Daoy (cell line): ENCODE measurements at places on chromosomes 6 and 20. TPM values are rescaled to one million over a fixed set of nuclear protein-coding genes. Genes with fewer than 3 reads are reported as not detected.
A peak's percentile ranks its signal among the peaks of the same experiment; 100 is the strongest.

The CST4 gene
- total RNA-seq, result not detected in 2 replicates

GRCh38 chr20:37257988-37258387, 3.6 kb downstream of the GHRH start:
- no peak for DNase-seq

DNA sequence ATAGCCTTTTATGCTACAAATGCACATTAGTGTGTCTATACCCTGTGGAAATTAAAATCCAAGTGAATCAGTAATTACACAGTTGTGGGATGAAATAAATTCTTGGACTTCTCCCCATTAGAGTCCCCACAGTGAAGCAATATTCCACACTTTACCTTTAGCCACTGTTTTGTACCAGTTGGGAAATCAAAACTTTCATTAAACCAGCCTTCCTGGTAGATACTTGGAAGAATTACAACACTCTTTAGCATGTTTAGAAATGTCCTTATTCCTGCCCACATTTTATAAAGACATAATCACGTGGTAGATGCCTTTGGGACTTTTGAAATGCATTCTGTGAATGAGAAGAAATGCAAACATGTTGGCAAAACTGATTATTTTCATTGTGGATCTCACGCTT, 49.0 kb upstream of the ANKEF1 start:
- DNase-seq, result no peak

DNA sequence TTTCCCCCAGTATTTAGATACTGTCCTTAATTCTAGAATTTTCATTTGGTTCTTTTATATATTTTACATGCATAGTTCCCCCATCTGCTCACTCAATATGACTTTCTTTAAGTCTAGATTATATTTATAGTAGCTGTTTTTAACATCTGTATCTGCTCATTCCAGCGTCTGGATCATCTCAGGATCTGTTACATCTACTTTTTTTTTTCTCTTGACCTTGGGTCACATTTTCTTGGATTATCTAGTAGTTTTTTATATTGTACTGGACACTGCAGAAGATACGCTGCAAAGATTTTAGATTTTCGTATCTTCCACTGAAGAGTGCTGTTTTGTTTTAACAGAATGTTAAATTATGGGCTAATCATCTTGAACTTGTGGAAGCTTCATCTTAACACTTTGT, 20.7 kb downstream of the RAB22A start:
- no peak for DNase-seq

GRCh38 chr6:154950979-154951344, 44.2 kb upstream of the TIAM2 start:
- DNase-seq, result no peak

The IRF4 gene
- total RNA-seq, result 0.23 TPM in 1 of 2 replicates, not detected in the other

The GMNN gene
- 114 and 130 TPM in 2 replicates for total RNA-seq

The SCRT2 gene
- total RNA-seq, result not detected in 2 replicates

The WFDC6 gene
- not detected in 2 replicates for total RNA-seq

DNA sequence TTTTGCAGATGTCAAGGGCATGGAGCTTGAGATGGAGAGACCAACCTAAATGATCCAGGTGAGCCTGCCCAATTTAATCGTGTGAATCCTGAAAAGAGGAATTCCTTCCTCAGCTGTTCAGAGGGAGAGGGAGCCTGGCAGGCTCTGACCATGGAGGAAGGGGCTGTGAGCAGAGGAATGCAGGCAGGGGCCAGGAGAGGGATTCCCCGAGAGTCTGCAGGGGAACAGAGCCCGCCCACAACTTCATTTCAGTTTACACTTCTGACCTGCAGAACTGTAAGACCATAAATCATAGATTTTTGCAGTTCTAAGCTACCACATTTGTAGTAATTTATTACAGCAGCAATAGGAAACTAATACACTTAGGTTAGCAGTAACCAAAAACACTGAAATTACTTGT, 164.1 kb downstream of the TBXT start:
- DNase-seq, result no peak

GRCh38 chr6:169723991-169724493, 258 bp downstream of the PHF10 start:
- DNase-seq, result peak; percentile 67

DNA sequence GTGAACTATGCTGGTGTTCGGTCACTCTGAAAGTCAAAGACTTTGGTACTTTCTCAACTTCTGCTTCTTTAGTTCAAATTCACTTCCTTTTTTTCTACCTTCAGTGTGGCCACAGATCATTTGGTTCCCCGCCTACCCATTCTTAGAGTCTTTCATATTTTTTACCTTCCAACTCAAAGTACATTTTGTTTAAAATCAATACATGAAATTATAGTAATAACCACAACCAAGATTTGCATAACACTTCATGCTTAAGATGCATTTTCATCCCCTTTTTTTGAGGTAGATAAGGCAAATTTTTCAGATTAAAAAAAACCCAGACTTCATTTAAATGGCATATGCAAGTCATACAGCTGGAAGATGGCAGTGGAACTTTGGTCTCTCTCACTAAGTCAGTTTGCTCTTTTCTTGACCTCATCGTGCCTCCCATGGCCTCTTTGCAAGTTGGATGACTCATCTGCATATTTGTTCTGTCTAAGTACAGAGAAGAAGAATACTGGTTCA, 11.9 kb upstream of the CNR1 start:
- peak; percentile 33 for DNase-seq

GRCh38 chr6:155486721-155487294, 31.2 kb upstream of the NOX3 start:
- DNase-seq, result no peak

The IFT52 gene
- 32.3 and 38.2 TPM in 2 replicates for total RNA-seq

GRCh38 chr6:124655866-124656265, 306.4 kb upstream of the RNF217 start:
- DNase-seq, result no peak

DNA sequence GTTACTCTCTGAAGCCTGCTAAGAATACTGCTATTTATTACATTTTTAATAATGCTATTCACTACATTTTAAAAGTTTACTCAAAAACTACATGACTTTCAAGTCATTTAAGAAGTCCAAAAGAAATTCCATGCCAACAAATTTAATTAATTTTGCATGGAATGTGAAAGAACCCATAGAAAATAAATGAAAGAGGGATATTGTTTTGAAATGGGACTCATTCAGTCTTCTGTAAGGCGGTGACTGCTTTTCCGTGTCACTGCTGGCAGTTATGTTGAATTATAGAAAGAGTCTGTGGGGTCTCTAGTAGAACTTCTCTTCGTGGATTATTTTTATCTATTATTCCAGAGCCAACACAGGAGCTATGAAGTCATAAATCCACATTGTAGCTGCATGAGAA, 211.2 kb downstream of the LAMA2 start:
- no peak for DNase-seq
